Cardiac muscle cell (in vitro differentiated cells and primary cell): ENCODE measurements at places on chromosomes 13 and 19. TPM values are rescaled to one million over a fixed set of nuclear protein-coding genes. Genes with fewer than 3 reads are reported as not detected.

DNA sequence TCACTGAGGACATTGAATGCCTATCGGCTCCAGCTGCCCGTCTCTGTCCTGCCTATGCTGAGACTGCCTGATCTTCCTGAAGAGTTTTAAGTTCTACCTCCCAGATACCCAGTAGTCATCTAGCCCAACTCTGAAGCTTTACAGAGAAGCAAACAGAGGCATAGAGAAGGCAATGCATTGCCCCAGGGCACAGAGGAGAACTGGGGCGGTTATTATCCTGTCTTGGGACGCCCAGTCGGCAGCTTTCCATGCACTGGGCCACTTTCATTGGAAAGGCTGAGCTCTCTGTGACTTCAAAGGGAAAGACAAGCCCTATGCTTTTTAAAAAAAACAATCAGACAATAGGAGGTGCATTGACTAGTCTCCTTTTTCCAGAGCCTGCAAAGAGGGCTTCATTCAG is 71.6 kb downstream of the HSPH1 start:
- no peaks in the 10 kb centered on the region for H3K36me3 ChIP-seq
- H3K27me3 ChIP-seq = no peaks in the 10 kb centered on the region
- H3K4me3 ChIP-seq = no peak overlapping the region
- H3K4me1 ChIP-seq = no peaks in the 10 kb centered on the region
- no peak for DNase-seq

GRCh38 chr13:104875038-104875754 is 1660.3 kb downstream of the EFNB2 start:
- H3K4me1 ChIP-seq = no peaks in the 10 kb centered on the region
- no peaks in the 10 kb centered on the region for H3K36me3 ChIP-seq
- no peaks in the 10 kb centered on the region for H3K27me3 ChIP-seq
- DNase-seq = no peak

DNA sequence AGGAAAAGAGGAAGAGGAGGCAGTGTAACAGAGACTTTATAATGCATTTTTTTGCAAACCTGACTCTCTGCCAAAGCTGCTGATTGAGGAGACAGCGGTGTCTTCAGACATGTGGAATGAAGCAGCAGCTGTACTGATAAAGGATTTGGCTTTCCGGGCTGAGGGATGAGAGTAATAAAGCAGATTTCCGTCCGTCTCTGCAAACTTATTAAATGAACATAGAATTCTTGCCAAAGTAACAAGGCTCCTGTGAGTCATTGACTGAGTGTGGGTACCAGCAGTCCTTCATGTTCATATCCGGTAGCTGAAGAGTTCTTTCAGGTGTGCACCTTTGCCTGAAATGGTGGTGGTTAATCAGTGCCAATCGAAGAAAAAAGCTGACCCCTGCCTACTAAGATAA is 112.6 kb downstream of the LIG4 start:
- H3K36me3 ChIP-seq = no peaks in the 10 kb centered on the region
- no peaks in the 10 kb centered on the region for H3K4me1 ChIP-seq
- H3K27ac ChIP-seq = no peak overlapping the region
- H3K27me3 ChIP-seq = no peaks in the 10 kb centered on the region

- peaks cover 7% of the 10 kb centered on the region for H3K4me1 ChIP-seq
- H3K27me3 ChIP-seq = no peaks in the 10 kb centered on the region
- DNase-seq = no peak
- no peak overlapping the region for H3K27ac ChIP-seq
- no peak overlapping the region for H3K4me3 ChIP-seq
Measured at GRCh38 chr13:94272038-94272437, 207.4 kb downstream of the DCT start.

Gene C19orf73
- 2.1 and 12.5 TPM in 2 replicates for total RNA-seq
